ENCODE measurements at places on chromosomes 7 and 10.
A peak's percentile ranks its signal among the peaks of the same experiment; 100 is the strongest.

GRCh38 chr7:117972606-117973005 is 99.4 kb upstream of the CTTNBP2 start:
- no peak for DNase-seq

DNA sequence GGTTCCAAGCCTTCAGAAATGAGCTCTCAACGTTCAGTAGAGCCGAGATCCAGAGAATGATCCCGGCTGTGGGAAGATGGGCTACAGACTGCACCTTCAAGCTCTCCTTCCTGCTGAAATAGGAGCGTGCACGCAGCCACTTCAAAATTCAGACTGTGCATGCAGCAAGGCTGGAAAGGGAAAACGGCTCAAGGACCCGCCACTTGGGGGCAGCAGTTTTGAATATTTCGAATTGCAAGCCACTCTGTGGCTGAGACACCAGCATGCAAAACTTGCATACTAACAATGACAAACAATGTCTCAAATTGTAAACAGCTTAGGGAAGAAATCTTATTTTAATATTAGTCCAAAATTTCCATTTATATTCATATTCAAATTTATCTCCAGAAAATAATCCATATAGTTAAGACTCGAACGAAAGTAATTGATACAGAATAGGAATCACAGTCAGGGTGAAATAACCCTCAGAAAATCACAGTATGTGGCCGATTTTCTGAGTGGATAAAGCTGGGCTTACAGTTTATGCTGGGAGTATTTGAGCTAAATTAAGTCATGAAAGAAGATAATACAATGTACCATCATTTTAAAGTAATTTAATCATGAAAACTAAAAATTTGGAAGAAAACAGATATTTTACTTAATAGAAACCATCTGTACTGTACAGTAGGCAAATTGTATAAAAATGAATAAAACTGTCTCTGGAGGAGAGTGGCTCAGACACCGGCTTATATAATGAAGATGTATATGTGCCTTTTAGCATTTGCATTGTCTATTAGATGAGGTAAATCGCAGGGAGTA is 137.9 kb upstream of the MKI67 start:
- peak; percentile 16 for DNase-seq

GRCh38 chr10:78742730-78743615 is 325.8 kb upstream of the ZMIZ1 start:
- DNase-seq = peak; percentile 32

DNA sequence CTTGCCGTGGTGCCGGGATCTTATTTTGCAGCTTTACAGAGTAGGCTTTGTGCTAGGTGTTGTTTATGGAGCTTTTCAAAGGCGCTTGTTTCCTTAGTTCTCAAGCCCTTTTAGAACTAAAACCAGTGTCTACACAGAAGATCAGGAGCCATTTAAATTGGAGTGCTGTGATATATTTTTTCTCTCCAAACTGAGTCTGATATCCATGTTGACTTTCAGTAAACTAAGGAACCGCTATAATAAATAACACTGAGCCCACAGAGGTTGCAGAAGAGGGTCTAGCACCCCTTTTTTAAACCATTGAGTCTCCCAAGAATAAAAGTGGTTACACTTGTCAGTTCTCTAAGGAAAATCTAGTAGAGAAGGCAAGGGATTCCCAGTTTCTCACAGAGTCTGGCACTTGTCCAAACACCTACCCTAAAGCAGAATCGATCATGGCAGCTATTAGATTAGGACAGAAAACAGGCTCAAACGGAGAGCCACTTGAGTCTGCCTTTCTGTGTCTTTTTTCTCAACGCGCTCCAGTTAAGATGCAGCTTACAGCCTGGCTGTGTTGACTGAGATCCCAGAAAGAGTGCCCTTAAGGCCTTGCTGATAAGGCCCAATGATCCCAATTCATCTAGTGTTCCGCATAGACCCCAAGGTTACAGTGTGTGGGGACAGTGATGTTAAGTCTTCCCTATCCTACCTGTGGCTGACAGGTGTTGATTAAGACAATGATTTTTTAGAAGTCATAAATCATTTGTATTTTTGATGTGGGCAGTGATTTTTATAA is 804 bp downstream of the TMEM106B start:
- peak; percentile 10 for DNase-seq

GRCh38 chr7:1843921-1844335 is 173.9 kb downstream of the ELFN1 start:
- DNase-seq = no peak

- no peak for DNase-seq
These were observed 191.3 kb upstream of the GALNT17 start for GRCh38 chr7:70940597-70940996.

DNA sequence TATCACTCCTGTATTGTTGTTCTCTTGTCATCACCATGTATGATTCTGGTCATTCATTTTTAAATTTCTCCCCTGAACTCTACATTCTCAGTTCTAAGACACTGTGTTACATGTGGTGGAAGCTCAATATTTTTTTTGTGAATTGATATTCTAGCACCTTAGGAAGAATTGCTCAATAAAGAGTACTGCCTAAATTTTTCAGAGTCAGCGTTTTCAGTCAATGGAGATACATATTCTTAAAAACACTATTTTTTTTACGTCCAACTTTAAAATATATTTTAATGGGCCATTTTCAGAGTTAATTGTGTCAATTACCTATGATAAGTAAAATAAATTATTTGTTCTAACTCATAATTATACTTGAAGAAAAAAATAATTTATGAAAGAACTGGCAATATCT is 210.4 kb upstream of the PLXDC2 start:
- DNase-seq = no peak

DNA sequence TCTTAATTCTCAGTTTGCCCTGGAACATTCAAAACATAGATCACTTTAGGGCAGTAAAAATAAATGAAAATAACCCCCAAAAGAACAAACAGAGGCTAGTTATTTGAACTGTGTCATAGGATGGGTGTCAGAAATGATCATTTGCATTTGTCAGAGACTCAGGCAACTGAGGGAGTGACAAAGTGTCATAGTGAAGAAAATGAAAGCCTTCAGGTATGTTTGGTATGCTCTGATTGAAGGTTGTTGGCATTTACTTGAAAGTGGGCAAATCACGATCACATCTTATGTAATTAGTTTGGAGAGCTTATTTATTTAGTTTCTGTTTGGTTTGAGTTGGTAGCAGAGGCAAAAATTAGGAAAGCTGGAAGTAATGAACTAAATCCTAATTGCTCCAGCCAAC is 880.9 kb downstream of the ANKRD7 start:
- DNase-seq = no peak

DNA sequence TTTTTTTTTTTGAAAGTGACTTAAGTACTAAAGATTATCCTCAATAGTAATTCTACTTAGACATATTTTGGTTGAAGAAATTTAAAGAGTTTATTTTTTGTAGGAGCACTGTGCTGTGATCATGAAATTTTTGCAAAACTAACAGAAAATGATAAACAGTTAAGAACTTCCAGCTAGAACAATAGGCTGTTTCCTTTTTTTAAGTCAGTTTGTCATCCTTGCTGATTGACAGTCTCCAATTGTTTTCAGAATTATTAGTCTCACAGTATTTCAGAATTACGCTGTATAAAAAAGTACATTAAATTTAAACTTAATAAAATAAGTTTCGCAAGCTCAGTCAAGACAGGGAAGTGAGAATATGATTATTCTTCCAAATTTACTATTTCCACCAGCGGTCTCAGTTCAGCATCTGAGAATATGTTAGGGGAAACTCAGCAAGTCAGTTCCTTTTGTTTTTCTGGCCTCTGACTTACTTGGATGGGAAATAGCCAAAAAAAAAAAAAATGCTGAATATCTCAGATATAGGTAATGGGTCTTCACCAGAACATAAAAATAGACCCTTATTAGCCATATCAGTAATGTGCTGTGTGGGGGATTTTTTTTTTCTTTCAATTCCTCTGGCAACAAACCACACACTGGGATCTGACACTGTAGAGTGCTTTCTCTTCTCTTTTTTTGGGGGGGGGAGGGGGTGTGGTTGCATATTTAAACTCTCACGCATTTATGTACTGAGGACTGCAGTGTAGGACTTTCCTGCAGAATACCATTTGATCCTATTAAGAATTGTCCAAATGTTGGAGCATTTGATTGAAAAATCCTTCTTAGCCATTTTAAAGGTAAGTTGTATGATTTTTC is at the start of gene CD36:
Gene CD36, plus strand, starts transcription at position 732 of the 855 bp plus-strand sequence. CDS start 8,099 bp downstream, outside the sequence.
- no peak for DNase-seq

DNA sequence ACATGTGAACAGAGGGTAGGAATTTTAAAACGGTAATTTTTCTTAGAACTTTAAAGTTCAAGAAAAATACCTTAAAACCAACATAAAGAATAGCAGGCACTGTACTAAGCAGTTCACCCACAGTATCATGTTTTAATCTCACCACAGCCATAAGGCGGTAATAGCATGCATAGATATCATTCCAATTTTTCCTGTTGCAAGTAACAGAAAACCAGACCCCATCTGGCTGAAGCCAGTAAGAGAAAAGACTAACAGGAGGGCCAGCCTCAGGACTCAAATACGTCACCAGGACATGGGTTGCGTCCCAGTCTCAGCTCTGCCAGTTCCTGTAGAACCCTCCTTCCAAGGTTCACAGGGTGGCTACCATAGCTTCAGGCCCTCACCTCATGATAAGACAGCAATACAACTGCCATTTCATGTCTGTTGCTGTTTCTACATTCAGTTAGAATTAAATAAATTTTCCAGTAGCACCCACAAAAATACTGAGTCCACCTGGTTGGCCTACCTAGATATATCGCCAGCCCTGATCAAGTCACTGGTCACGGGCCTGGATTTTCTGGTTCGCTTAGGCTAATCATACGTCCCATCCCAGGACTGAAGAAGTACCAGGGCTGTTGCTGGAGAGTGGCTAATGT is 2.0 kb upstream of the RNF32 start:
- no peak for DNase-seq

DNA sequence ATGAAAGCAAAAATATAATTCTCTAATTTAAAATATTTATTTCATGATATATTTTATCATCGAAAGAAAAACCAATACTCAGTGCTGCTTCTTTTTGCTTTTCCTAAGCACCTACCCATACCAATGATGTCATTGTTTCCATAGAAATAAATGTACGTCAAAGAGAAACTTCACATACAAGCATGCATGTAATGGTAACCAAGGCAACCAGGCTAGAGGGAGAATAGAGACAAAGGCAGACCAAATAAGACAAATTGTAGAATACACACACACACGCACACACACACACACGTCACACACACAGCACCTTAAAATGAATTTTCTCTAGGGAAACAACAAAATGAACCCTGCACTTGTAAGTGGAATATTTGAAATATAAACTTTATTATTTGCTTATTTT is 75.5 kb downstream of the MACC1 start:
- peak; percentile 51 for DNase-seq
